ACHN (cell line): ENCODE measurements at places on chromosomes 5 and 9.
A peak's percentile ranks its signal among the peaks of the same experiment; 100 is the strongest.

DNA sequence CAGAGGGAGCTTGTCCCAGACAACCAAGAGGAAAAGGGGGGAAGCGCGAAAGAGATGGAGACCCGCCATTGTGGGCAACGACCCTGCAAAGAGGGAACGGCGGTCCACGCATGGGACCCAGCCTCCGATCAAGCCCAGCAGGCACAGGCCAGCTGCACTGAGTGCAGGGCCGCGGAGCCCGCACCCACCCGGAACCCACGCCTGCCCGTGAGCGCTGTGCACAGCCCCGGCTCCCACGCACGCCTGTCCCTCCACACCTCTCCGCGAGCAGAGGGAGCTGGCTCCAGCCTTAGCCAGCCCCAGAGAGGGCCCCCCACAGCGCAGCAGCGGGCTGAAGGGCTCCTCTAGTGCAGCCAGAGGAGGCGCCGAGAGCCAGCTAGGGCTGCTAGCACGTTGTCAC is 416.5 kb downstream of the DMRTA1 start:
- no peak for DNase-seq

GRCh38 chr9:132268725-132269352 is 85.9 kb downstream of the SETX start:
- peak; percentile 65 for DNase-seq

- no peak for DNase-seq
Observed at GRCh38 chr9:101026824-101027223, 1.7 kb upstream of the PLPPR1 start.

DNA sequence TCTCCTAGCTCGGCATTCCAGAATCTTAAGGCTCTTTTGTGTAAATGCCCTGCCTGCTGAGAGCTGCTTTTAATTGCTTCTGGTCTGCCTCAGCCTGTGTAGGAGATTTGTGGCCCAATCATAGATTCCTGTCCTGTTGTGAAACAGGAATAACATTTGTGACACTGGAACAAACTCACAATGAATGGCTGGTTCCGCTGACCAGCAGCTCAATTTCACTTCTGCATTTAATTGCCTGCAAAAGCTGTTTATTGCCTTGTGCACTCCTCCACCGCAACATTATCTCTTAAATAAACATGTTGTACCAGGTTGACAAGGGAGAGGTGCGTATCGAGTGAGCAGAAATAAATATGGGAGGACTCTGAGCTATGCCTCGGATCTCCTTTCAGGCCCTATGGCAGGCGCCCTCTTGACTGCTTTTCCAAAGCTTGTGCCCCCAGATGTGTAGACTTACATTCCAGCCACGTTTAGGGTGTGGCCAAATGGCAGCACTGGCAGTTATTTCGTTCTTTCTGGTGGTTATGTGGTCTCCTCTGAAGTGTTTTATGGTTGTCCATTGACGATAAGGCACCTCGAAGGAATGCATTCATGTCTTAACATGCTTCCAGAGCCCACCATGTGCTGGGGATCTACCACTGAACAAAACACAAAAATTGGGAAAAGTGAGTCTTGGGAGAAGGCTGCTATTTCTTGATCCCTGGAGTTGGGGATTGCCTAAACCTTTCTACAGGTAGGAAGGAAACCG is 58.1 kb downstream of the DMRT1 start:
- DNase-seq: no peak
